Activated CD4-positive, alpha-beta T cell treated with anti-CD3 and anti-CD28 coated beads, Interleukin-2, Interleukin-4, amounts not matched to agents 100 ng/mL and 50 ng/mL, durations not matched to agents 16 hours and 8 hours (primary cell): ENCODE measurements at places on chromosomes 5 and 9.
A peak's percentile ranks its signal among the peaks of the same experiment; 100 is the strongest.

DNA sequence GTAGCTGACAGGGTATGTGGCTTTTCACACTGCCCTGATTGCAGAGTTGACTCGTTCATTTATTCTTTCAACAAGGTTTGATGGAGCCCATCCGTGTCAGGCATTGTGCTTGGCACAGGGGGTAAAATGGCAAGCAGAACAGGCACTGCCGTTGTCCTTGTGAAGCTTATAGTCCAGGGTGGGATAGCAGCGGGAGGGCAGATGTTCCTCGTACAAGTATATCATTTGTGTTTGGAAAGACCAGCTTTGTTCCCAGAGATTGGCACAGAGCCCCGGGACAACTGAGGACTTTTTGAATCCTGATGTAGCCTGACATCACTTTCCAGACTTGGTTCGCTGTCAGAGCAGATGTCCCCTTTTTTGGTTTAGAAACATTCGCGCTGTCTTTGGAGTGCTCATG, 50.9 kb downstream of the MVB12B start:
- DNase-seq = no peak

GRCh38 chr9:37236822-37237221, 116.4 kb downstream of the ZCCHC7 start:
- DNase-seq = no peak

DNA sequence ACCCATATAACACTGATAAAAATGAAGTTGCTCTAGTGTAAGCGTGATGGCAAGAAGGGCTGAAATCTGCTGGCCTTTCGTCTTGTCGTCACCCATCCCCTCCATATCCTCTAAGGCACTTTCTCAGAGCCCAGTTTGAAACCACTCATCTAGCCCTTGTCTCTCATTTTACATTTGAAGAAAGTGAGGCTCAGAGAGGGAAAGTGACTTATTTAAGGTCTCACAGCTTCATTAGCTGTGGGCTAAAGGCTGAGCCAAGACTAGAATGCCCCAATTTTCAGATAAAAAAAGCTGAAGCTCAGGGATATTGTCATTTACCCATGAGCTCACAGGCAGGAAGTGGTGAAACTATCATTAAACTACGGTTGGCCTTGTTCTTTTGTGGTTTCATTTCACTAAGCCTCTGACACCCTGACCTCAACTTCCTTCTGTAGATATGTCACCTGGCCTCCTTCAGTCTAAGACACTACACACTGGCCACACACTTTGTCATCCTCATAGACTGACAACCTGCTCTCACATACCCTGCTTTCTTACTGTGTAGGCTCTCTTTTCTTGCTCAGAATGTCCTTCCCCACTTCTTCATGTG, 176.7 kb upstream of the DMAC1 start:
- peak; percentile 91 for DNase-seq

GRCh38 chr9:34710023-34710422, at the start of gene CCL21:
Gene CCL21 (minus strand): TSS chr9:34710136. CDS start chr9:34710066, 70 bp downstream.
- DNase-seq = no peak

GRCh38 chr9:133961226-133962165, 30.6 kb downstream of the VAV2 start:
- DNase-seq = no peak

- peak; percentile 74 for DNase-seq
These were observed 35.1 kb downstream of the FAM13B start for GRCh38 chr5:137997726-137998213.

DNA sequence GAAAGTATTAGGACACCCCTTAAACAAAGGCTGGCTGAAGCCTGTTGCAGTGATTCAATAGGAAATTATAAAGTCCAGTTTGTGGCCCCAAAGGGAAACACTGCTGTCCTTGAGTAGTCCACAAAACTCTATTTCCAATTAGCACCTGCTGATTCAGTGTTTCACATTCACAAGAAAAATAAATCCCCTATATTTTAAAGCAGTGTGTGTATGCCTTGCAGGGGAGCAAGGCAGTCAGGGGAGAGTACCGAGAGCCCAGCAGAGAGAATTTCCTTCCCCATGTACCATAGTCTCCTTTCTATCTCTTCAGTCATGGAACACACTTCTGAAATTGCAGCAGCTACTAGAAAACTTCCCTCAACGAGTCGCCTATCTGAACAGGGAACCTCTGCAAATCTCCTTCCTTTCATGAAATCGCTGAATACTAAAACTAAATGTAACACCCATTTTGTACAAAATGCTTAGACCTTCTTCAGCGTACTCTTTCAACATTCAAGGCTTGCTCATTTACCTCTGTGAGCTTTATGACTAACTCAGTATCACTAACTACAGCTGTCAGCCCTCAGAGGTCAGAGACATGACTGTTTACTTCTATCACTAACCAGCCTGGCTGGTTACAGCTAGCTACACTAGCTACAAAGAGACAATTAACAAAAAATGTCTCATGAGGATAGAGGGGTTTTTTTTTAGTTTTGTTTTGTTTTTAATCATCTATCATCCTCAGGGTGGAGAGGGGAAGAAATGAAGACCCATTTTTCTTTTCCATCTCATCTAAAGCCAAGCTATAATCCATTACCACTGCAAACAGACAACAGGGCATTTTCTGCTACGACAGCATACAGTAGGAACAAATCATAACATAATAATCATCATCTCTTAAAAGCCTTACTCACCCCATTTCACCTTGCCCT, 188.7 kb downstream of the EBF1 start:
- peak; percentile 2 for DNase-seq

DNA sequence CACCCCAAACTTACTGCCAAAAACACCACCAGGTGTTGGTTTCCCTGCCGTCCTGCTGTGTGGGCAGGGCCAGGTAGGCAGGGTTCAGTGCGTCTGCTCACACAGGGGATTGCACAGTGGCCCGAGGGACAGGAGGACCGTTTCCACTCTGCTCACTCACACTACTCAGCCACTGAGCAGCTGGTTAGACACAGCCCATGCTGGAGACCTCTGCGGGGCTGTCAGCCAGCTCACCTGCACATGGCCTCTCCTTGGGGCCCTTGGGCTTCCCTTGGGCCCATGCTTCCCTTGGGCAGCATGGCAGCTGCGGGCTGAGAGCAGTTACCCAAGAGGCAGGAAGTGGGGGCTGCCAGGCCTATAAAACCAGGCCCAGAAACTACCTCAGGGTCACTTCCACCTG, 79.0 kb downstream of the SYK start:
- DNase-seq = no peak

GRCh38 chr9:125767349-125767748, 20.2 kb downstream of the PBX3 start:
- no peak for DNase-seq

GRCh38 chr9:5518937-5519319, 8.6 kb downstream of the PDCD1LG2 start:
- DNase-seq = peak; percentile 38

DNA sequence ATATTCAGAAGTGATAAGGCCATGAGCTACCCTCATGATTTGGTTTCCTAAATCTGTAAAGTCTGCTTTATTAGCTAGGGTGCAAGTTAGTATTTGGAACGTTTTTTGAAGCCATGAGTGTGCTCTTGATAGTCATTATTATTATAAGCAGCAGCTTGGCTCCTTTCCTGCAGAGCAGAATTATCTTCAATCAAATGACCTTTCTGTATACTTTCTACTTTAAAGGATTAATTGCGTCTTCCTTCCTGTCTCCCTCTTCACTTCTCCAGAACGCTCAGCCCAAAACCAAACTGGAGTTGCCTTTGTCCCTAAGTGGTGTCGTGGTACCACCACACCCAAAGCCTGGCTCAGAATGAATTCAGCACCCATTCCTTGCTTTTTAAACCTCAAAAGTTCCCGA, 211.3 kb downstream of the ARHGAP26 start:
- no peak for DNase-seq

GRCh38 chr9:38686933-38687332, 33.0 kb downstream of the FAM240B start:
- DNase-seq = no peak

- no peak for DNase-seq
These were observed 26.5 kb downstream of the MRPS27 start for GRCh38 chr5:72293495-72294055.

- DNase-seq = peak; percentile 58
These were observed 15.7 kb downstream of the SQSTM1 start for GRCh38 chr5:179836225-179837019.

GRCh38 chr9:93345643-93346230, 105.7 kb upstream of the FAM120A start:
- DNase-seq = no peak

DNA sequence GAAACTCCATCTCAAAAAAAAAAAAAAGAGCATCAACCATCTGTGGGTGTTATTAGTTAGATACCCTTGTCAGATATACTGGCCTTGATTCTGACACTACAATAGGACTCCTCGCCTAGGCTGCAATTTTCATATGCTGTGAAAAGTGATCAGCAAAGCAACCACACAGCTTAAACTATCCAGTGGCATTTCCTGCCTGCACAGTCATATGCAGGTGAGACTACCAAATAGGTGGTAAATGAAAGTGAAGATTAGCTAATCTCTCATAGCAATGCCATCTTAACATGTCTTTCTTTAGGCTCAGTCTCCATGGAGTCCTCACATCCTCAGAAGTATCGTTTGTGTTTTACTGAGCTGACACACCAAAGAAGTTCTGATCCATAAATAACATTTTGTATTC, 40.8 kb downstream of the GRAMD2B start:
- DNase-seq = no peak

DNA sequence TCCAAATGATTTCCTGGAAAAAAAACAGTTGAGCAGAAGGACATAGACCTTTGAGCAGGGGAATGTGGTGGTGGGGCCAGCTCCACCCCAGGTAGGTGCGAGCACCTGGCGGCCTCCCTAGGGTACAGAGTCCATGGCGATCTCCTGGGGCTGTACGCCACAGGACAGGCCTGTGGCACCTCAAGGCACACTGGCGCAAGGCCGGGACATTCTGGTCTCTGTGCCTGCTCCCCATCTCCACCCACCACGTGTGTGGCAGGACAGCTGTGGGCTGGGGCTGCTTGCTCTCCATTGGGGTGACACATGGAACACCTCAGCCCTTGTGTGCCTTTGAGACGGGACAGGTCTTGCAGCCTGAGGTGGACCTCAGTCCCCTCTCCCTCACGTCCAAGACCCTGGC, 25.2 kb downstream of the WNK2 start:
- DNase-seq = no peak

DNA sequence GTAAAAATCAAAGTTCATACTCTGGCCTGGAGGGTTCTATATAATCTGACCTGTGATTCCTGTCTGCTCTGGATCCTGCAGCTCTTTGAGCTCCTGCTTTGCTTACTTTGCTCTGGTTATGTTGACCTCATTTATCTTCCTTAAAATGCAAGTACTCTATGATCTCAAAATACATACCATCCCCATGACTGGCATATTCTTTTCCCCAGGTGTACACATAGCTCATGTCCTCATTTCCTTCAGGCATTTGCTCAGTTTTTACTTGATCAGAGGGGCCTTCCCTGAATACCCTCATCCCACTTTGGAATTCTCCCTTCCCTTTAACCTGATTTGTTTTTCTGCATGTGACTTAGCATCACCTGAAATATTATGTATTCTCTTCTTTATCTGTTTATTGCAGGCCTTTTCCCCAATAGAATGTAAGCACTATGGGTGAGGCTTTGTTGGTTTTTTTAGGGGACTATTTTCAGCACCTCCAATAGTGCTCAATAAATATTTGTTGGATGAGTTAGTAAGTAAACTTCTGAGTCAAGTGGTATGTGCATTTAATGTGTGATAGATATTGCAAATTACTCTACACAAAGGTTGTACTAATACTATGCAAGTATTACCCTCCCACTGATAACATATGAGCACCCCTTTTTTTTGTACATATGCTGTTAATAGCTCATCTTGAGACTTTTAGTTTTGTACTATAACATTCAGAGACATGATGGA, 211.5 kb downstream of the NMUR2 start:
- no peak for DNase-seq

DNA sequence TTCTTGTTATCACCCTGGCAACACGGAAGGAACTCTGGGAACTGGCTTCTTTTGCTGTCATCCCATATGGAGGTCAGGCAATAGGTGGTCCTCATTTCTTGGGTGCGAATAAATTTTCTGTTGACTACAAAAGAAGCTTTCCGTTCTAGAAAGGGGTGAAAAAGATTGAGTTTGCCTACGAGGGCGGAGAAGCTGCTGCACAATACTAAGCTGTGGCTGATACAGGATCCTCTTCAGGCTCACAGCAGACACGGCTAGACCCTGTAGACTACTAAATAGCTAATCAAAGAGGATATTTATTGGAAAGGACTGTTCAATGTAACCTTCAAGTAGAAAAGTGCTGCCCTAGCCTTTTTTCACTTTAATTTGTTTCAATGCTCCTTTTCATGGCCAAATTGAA, 58.1 kb downstream of the TJP2 start:
- no peak for DNase-seq

- DNase-seq = no peak
These were observed 72.9 kb downstream of the ARHGEF37 start for GRCh38 chr5:149654231-149654630.

DNA sequence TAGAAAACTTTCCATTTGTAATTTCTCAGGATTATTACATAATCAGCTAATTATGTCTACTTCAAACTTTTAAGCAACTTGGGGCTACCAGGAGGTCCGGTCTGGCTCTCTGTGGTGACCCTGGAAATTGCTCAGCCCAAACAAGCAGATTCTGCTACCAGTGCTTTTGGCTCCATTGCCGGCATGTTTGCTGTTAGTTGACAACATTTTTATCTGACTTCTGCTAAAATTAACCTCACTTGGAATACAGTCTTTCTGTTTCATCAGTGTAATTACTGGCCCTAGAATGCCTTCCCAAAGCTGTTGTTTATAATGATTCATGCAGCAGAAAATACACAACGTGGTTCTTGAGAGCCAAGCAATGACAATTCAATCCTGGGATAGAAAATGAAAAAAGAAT, 38.5 kb upstream of the FAM81B start:
- DNase-seq = no peak

DNA sequence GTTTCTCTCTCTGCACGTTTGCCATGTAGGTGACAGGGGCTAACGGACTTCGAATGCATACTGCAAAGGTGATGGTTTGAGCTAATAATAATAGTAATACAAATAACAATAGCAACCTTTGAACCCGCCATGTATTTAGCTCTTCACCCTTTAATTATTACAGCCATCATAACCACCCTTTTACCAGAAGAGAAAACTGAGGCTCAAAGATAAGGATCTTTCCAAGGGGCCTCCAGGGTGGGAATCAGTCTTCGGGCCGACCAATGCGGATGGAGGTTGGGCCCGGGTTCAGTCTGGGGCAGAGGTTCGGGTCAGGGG, 494 bp downstream of the CDKN2AIPNL start:
- no peak for DNase-seq
